ENCODE measurements at places on chromosomes 2 and 18. TPM values are rescaled to one million over a fixed set of nuclear protein-coding genes. Genes with fewer than 3 reads are reported as not detected.

DNA sequence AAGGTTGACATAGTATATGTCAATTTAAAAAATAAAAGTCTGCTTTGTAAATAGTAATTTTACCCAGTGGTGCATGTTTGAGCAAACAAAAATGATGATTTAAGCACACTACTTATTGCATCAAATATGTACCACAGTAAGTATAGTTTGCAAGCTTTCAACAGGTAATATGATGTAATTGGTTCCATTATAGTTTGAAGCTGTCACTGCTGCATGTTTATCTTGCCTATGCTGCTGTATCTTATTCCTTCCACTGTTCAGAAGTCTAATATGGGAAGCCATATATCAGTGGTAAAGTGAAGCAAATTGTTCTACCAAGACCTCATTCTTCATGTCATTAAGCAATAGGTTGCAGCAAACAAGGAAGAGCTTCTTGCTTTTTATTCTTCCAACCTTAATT is 78.6 kb upstream of the CSRNP3 start:
- no peaks in the 10 kb centered on the region for H3K4me1 ChIP-seq
- DNase-seq, result no peak
- no peak overlapping the region for H3K27ac ChIP-seq
- no peaks in the 10 kb centered on the region for H3K27me3 ChIP-seq
- no peaks in the 10 kb centered on the region for H3K36me3 ChIP-seq

GRCh38 chr18:14221689-14222088 is 89.5 kb upstream of the ZNF519 start:
- H3K4me1 ChIP-seq, result no peaks in the 10 kb centered on the region
- H3K27me3 ChIP-seq, result no peaks in the 10 kb centered on the region
- no peak overlapping the region for H3K4me3 ChIP-seq
- H3K27ac ChIP-seq, result no peak overlapping the region
- no peaks in the 10 kb centered on the region for H3K36me3 ChIP-seq

Gene ELOA2
- not detected for total RNA-seq

Gene OTOF
- 0.10 TPM for total RNA-seq

DNA sequence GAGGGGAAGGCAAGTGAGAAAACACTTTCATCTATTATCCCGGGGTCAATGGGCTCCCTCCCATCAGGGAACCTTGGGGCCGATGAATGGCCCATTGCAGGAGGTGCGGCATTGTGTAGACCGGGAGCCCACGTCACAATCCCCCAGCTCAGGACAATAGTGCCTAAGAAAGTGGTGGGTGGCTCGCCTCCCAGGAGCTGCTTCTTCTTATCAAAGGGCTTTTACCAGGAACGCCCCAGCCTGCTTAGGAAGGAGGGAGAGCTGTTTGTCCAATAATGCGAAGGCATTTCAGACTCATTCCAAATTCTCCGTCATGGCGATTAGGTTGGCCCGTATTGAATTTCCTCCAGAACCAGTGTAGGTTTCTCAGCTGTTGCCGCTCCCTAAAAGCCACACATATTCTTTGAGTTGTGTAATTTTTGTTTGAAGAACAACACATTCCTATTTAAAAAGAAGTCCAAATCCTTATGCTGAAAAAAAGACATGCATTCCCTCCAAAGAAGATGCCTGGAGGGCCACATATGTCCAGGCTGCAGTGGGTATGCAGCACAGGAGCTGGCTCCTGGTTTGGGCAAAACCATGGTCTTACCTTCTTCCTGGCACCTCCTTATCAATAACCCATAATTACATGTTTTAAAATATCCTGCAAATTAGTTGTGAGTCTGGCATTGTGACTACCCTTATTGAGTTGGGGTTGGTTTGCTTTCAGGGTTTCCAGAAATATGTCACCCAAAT is 264.7 kb downstream of the MYCN start:
- H3K4me3 ChIP-seq, result no peak overlapping the region
- DNase-seq, result no peak
- H3K4me1 ChIP-seq, result no peaks in the 10 kb centered on the region
- H3K27ac ChIP-seq, result no peak overlapping the region
- H3K27me3 ChIP-seq, result no peaks in the 10 kb centered on the region
- H3K36me3 ChIP-seq, result no peaks in the 10 kb centered on the region

All from upper lobe of left lung (tissue), 6 donors.